ENCODE measurements at places on chromosomes 4 and X.

DNA sequence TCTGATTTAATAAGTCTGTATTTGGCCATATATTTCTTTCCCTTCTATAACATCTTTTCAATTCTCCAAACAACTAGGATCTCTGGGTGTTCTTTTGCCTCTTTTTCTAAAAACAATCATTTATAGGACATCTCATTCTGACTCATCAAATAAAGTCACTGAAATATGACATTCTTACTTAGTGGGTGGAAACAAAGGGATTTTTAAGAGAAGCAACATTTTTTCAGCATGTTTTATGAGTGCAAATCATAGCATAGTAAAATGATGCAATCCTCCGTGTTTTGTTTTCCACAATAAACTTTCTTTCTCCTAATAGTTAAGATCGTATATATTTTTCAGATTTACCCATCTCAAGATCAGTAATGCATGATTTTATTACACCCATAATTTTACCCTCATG lies 179.8 kb downstream of the SPCS3 start:
- DNase-seq: no peak

DNA sequence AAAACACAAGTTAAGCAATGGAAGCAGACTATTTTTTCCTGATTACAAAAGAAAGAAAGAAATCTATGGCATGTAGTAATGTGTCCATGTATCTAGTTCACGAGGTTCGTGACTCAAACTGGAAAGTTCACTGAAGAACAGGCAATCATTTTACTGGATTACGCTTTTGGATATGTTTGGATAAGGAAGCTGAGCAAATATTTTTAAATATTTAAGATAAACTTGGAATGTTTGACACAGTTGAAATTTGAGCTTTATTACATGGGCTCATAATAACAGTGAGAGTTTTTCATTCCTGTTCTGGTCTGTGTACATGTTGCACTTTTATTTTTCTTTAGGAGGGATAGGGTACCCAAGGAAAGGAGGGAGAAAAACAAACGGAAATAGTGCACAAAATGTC lies 244.2 kb upstream of the GK2 start:
- no peak for DNase-seq

GRCh38 chr4:9904976-9905587 lies 116.2 kb downstream of the SLC2A9 start:
- no peak for DNase-seq

GRCh38 chrX:68498044-68498507 lies 775 bp upstream of the YIPF6 start:
- no peak for DNase-seq
